Right kidney (tissue), 9 donors: ENCODE measurements at places on chromosomes 7 and 10.

- DNase-seq: no peak
Observed at GRCh38 chr10:10363217-10363616, 654.5 kb upstream of the CELF2 start.

DNA sequence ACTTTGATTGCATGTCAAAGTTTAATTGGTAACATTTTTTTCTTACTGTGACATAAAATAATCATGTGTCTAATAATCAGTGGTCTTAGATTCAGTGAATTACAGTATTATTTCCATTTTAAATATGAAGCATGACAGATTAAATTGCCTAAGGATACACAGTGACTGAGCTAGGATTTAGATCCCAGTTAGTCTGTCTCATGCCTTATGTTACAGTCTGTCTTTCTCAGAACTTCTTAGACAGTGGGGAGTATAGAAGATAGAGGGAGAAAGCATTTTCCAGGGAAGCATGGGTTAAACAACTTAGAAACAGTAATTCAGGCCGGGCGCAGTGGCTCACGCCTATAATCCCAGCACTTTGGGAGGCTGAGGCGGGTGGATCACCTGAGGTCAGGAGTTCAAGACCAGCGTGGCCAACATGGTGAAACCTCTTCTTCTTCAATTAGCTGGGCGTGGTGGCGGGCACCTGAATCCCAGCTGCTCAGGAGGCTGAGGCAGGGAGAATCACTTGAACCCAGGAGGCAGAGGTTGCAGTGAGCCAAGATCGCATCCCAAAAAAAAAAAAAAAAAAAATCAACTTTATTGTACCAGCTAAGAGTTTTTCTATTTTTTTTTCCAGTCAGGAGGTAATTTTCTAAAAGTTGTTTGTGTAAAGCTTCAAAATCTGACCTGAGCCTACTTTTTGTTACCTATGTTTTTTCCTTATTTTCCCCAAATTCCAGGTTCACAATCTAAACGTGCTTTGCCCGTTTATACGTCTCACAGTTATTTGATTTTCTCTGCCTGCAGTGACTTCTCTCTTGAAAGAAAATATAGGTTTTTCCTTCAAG is 3.3 kb downstream of the CASD1 start:
- peak; percentile 12 for DNase-seq

- DNase-seq: no peak
Observed at GRCh38 chr7:51785171-51785570, 468.6 kb upstream of the COBL start.

- DNase-seq: no peak
Observed at GRCh38 chr10:88415533-88416130, 167.5 kb downstream of the RNLS start.

- peak; percentile 49 for DNase-seq
Observed at GRCh38 chr10:16519908-16520861, 1.5 kb downstream of the C1QL3 start.
